Stimulated activated CD8-positive, alpha-beta memory T cell treated with anti-CD3 and anti-CD28 coated beads, Interleukin-12 subunit alpha, Interleukin-12 subunit beta, amount 100 ng/mL, for 1 hour (primary cell): ENCODE measurements at places on chromosomes 2 and 18.

DNA sequence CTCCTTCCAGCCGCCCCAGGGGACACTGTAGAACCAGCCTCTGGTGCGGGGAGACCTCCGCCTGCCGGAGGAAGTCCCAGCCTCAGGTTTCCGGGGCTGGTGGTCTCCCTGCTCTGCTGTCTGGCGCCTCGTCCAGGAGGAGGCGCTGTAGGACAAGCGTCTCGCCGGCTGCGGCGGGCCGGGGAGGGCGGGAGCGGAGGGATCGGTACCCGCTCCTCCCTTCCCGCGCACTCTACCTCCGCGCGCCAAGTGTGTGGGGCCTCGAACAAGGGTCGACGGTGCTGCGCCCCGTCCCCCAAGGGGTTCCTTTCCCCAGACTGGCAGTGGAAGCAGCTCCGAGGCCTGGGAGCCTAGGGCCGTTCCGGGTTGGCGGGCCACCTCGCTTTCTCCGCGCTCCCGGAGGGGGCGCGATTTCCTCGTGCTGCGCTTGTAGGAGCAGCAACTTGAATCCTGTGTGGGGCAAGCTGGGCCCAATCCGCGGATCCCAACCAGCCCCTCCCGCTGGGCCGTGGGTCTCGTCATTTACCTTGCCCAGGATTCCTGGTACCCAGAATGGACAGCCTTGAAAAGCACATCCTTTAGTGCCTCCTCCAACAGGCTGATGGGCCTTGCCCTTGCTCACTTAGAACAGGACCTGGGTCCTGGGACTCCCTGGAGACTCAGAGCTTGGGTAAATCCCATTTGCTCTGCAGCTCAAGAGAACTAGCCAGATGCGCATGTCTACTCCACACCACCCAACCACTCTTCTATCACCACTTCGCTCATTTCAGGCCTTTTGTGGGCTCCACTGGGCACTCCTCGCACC lies 10.6 kb upstream of the HOXD4 start:
- peak; percentile 41 for DNase-seq

- DNase-seq, result no peak
These were observed 65.3 kb upstream of the SMAD7 start for GRCh38 chr18:49015886-49016647.

DNA sequence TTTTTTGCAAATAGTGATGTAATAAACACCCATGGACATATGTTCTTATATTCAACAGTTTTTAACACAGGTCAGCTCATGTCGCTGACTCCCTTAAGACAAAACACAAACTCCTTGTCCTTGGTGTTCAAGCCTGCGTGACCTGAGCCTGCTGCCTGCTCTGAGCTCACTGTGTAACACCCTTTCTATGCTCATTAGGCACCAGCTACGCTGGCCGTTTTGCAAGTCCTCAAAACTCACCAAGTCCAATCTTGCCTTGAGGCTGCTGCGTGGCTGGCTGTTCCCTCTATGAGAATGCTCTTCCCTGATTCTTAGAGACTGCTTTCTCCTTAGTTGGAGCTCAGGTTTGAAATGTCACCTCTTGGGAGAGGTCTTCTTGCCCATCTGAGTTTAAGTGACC lies 100.5 kb upstream of the GLI2 start:
- DNase-seq, result no peak

DNA sequence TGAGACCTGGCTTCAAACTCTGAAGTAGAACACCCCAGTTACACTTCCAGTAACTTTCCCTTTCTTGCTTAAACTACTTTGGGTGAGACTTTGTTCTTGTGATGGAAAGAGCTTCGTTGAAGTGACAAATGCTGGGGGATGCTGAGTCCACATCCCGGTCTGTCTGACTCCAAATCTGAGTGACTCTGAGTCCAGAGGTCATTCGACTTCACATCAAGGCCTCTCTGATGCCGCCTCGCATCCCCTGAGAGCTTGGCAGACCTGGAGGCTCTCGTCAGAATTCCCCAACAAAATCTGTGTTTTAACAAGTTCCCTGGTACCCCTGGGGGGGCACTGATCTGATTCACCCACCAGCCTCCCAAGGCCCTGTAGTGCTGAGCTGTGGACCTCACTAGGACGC lies 31.6 kb upstream of the ROCK2 start:
- DNase-seq, result no peak

DNA sequence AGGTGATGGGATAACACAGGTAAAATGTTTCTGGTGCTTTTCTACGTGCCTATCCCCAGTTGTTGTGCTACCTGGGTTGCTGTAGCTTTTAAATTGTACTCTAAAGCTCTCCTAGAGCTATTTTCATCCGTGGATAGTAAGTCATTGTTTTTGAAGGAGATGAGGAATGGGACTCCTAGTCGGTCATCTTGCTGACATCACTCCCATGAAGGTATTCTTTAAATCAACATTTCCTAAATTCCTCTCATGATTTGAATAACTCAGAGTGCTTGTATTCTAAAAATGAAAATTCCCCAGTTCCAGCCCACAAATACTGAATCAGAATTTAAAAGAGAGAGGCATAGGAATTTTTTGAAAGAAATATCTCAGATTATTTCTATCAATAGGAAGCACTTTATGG lies 44.3 kb downstream of the CCDC148 start:
- no peak for DNase-seq

GRCh38 chr2:68939962-68940361 lies 12.7 kb downstream of the GKN2 start:
- DNase-seq, result no peak

DNA sequence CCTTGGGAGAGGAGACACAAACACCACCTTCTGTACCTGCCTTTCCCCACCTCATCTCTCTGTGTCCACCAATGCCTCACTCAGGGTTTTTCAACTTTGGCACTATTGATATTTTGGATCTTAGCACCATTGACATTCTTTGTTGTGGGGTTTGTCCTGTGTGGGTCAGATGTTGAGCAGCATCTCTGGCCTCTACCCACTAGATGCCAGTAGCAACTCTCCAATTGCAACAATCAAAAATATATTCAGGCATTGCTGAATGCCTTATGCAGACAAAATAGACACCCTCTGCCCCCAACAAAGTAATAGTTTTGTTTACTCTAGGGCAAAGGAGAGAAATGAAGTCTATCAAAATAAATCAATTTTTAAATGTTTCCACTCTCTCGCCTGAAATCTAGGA lies 1384.3 kb upstream of the NXPH2 start:
- DNase-seq, result no peak

DNA sequence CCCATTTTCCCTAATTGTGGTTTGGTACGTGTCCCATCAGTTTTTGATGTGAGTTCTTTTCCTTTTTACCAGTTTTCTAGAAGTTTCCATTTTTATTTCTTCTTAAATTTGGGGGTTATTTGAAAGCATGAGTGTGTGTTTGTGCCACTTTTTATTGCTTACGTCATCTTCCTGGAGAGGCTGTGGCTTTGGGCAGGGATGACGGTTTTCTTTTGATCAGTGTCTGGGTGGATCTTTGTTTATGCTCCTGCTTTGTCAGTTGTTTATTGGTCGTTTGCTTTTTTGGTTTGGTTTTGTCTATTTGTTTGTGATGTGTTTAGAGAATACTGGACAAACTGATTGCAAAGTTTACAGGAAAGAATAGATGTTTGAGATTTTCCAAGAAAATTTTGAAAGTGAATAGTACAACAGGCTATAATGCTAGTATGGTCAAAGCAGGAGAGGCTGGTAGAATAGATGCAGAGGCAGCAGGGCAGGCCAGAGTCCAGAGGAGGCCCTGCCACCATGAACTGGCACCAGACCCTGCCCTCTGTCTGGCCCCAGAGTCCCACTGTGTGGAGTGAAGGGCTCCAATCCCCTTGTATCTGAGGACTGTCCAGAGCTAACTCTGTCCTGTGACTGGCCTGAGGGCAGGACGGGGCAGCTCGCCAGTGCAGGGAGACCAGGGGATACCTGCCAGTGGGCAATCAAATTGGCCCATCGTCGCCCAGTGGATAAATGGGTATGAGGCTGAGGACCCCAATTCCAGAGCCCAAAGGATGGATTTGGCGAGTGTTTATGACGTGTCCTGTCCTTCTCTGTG lies 23.4 kb upstream of the SNED1 start:
- no peak for DNase-seq

- DNase-seq, result no peak
These were observed 387.3 kb downstream of the CLIP4 start for GRCh38 chr2:29502460-29502911.
